ENCODE measurements at places on chromosomes 3 and 15.

DNA sequence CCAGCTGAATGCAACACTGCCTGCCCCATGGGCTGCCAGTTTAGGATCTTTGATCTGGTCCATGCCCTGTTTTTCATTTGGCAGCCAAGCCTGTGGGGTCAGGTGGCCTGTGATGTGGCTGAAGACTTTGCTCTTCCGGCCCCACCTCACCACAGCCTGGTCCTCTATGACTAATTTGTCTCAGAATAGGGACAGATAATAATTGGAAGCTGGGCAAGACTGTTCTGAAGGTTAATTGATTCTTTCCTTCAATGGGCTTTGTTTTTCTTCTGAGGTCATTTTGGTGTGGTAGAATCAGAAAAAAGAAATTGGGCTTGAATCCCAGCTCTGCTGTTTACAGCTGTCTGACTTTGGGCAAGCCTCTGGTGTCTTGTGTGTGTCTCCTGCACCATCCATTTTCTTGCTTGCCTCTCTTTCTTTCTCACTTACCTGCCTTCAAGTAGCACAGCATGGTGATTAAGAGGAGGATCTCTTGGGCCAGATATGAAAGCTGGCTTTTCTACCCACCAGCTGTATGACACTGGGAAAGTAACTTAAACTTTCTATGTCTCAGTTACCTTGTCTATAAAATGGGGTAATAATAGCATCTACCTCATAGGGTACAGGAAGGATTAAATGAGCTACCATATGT lies 24.2 kb downstream of the ABHD2 start:
- DNase-seq, result no peak

DNA sequence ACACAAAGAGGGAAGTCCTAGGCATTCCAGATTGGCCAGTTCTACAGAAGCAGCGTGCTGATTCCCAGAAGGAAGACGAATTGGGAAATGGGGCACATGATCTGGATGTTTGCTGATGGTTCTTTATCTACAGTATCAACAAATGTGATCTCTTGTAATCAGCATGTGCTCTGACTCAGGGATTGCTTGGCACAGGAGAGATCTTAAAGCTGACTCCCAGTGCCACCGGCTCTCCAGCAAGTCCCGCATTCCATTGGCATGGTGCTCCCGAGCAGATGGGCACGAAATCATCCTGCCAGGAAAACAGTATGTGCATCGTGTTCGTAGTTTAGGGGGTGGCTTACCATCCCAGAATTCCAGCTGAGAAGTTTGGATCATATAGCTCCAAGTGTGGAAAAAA lies 259.9 kb upstream of the NR2F2 start:
- no peak for DNase-seq

DNA sequence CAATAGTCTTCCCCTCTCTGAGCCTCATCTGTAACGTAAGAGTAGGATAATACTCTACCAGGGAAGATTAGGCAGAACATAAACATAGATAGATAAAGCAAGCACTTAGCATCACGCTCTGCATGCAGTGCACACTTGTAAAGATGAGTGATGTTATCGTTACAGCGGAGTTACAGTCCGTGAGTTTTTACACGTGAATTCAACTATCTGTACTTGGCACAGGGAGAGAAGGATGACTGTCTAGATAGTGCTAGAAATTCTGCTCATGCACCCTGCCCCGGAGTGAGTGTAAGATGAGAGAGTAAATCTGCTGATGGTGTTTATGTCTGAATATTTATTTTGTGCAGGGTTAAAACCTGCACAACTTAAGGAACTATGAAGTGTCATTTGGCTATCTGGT lies 35.8 kb downstream of the HAPLN3 start:
- no peak for DNase-seq

DNA sequence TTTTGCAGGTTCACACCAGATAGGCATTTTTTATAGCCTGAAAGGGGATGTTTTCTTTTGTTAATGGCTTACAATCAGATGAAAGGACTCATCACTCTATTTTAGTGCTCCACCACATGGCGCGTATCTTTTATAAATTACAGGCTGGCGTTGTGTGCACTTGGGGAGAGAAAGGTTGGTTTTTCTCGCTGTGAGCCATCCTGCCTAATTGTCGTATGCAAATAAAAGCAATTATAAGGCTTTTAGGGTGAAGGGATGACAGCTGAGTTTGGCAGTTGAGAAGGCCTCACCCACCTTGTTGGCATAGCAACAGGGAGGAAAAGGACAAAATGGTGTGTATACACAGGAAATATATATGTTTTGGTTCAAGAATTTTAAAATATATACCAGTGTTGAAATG lies 268.0 kb downstream of the NR2F2 start:
- DNase-seq, result no peak

GRCh38 chr3:197540961-197541377 lies 14.8 kb downstream of the BDH1 start:
- DNase-seq, result no peak

DNA sequence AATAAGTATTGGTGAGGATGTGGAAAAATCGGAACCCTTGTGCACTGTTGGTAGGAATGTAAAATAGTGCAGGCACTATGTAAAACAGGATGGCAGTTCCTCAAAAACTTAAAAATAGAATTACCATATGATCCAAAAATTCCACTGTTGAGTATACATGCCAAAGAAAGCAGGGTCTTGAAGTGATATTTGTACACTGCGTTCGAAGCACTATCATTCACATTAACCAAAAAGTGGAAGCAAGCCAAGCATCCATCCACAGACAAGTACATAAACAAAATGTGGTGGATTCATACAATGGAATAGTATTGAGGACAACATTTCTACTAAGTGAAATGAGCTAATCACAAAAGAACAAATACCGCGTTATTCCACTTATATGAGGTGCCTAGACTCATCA lies 200.7 kb downstream of the TJP1 start:
- no peak for DNase-seq

- DNase-seq, result no peak
Observed at GRCh38 chr15:68627476-68627875, 48.7 kb downstream of the CORO2B start.

- no peak for DNase-seq
Observed at GRCh38 chr15:101221902-101222301, 29.9 kb downstream of the CHSY1 start.

- DNase-seq, result no peak
Observed at GRCh38 chr3:189563853-189564563, 67.2 kb upstream of the TP63 start.

DNA sequence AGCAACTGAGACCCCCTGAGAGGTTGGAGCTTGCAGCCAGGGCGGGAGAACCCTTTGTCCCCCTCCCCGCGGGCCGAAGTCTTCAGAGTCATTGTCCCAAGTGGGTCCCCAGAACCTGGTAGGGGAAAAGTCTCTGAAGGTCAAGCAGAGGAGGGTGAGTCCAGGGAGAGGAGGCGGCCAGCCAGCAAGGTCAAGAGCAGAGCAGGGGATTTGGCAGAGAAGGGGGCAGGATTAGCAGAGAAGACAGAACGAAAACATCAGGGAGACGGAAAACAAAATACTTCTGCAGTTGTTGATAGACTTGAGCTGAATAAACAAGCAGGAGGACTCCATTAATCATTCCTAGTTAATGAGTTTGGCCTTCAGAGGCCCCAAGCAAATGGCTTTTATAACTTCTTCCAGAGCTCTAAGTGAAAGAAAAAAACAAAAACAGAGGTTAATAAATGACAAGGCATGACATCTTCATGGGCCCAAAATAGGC lies 66.7 kb downstream of the GRIP2 start:
- no peak for DNase-seq

DNA sequence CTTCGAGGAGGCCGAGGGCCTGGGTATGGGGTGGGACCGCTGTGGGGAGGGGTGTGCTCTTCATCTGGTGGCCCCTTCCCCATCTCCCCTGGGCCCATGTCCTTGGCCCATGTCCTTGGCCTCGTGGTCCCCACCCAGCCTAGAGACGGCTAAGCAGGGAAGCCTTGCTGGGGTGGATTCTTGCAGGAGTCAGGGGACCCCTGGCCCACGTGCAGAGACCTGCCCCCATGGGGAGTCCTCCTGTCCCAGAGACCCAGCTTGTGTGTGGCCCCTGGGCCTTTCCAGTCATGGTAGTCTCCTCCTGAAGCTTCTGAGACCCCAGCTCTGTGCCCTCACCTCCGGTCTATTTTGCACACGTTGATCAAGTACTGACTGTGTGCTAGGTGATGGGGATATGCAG lies 97.4 kb downstream of the TBC1D2B start:
- DNase-seq, result no peak

DNA sequence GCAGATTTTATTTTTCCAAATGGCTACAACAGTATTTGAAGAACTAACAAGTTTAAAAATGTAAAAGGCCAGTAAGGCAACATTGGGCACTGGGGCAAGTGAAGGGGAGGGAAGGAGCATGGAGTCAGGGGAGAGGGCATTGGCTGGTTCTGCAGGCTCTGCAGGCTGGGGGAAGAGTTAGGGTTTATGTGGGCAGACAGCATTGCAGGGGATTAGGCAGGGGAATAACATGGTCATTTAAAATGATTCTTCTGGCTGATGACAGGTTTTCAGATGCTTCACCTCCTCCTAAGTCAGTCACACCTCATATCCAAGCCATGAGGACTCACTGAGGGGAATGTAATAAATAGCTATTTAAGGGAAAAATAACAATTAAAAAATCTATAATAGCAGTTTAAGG lies 52.6 kb downstream of the BTD start:
- DNase-seq, result no peak

DNA sequence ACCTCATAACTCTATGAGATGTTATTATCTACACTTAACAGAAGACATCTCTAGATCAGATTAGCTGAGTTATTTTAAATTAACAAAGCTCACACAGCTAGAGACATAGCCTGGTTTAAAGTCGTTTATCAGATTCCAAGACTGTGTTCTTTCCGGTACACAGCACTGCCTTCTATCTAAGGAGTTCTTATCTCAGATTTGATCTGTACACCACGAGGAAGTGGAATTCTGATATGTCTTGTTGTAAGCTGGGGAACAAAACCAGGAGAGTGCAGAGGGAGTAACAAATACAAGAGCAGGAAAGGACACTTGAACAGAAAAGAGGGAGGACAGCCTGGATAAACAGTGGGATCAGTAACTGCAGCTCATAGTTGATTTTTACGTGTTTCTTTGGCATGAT lies 61.7 kb upstream of the KCNMB2 start:
- DNase-seq, result no peak

DNA sequence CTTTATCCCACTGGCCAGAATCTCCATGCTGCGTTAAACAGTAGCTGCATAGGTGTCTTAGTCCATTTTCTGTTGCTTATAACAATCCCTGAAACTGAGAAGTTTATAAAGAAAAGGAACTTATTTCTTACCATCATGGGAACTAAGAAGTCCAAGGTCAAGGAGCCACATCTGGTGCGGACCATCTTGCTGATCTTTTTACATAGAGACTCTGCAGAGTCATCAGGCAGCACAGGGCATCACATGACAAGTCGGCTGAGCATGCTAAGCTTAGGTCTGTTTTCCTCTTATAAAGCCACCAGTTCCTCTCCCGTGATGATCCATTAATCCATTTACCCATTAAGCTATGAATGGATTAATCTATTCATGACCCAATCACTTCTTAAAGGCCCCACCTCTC lies 22.4 kb upstream of the FAM174B start:
- no peak for DNase-seq

GRCh38 chr3:124163689-124164088 lies 171.8 kb upstream of the ROPN1 start:
- no peak for DNase-seq

- DNase-seq, result no peak
Observed at GRCh38 chr3:150972366-150973071, at the start of gene CLRN1. Gene CLRN1 (minus strand): TSS chr3:150972727. CDS start chr3:150972708, 19 bp downstream.

DNA sequence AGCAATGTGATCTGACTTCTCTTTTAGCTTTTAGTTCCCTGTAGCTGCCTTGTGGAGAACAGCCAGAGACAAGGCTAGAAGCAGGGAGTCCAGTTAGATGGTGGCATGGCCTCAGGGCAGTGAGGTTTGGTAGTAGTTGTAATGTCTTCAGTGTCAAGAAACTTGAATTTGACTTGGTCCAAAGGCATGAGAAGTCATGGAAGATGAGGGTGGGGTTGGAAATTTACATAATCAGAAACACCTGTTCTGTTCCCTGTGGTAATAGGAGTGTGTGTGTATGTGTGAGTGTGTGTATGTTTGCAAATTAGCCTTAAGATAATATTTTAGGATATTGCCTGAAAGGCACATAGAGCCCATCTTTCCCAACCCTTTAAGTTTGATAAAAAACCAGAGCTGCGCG lies 55.2 kb upstream of the GCNT3 start:
- no peak for DNase-seq

DNA sequence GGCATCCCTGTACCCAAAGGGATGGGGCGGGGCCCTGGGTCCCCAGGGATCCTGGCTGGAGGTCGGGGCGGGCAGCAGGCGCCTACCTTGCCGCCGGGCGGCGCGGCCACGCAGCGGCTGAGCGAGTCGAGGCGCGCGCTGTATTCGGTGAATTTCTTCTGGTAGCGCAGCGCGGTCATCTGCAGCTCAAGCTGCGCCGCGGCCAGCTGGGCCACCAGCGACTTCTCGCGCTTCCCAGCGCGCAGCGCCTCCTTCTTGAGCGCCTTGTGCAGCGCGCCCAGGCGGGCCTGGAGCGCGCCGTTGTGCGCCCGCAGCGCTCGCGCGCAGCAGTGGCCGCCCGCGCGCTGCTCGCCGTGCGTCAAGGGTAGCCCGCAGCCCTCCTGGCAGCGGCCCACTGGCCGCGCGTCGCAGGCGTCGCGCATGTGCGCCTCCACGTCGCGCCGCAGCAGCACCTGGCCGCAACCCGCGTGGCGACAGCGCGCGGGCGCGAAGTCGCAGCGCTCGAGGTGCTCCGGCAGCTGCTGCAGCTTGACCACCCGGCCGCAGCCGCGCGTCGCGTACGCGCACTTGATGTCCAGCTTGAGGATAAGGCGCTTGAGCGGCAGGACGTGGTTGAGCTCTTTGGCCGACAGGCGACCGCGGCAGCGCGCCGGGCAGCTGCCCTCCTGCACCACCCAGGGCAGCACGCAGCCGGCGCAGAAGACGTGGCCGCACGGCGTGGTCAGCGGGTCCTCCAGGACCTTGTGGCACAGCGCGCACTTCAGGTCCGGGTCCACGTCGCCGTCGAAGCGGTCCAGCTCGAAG lies 522 bp downstream of the PDZRN3 start:
- DNase-seq, result no peak

GRCh38 chr3:34107669-34108068 lies 309.2 kb downstream of the PDCD6IP start:
- DNase-seq, result no peak

DNA sequence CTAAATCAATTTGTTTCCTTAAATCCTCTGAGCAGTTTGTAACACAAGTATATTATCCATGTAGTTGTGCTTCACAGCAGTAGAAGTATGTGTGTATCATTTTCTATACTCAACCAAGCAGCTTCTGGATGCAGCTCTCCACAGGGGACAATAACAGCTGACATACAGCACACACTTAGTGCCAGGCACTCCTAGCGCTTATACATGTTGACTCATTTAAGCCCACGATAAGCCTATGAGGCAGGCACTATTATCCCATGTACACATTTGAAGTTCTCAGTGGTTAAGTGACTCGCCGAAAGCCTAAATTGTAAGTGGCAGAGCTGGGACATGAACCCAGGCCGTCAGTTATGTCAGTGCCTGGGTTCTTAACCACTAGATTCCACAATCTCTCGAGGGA lies 20.3 kb upstream of the LPP start:
- DNase-seq, result no peak

DNA sequence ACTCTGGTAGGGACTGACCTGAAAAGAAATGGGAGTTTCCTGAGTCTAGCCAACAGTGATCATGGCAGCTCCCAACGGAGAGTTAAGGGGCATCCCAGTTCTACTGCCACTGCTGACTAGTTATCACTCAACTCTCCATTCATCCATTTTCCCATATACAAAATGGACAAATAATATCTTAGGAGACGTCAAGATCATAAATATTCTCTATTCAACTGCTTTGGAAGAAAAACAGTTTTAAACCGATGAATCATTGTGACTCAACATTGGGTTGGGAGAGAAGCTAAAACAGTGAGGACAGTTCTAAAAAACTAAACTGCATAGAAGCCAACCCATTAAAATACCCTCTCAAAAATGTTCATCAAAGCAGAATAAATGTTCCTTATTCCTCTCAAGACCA lies 57.6 kb upstream of the CHRM5 start:
- DNase-seq, result no peak

Measured in stimulated activated CD4-positive, alpha-beta T cell treated with anti-CD3 and anti-CD28 coated beads, TNF-alpha, amount 100 ng/mL, for 1 hour (primary cell).